ENCODE measurements at places on chromosomes 6 and 20.

DNA sequence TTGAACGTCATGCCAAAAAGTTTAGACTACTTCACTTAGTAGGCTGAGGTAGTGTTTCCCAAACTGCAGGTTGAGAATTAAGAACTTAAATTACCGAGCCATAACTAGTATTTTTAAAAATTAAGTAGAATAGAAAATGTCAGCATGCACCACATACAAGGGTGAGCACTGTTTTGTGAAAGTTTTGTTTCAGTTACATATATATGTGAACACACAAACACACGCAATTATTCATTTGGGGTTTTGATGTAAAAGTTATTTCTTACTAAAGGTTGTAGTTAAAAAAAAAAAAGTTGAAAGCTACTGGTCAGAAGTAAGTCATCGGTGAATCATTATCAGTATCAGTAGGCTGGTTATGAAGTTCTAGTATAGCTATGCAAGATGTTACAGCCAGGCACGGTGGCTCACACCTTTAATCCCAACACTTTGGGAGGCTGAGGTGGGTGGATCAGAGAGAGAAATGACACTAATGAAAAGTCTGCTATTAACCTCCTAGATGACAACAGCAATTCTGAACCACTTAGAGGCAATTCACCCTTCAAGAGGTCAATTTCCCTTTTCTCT, 24.1 kb downstream of the FASTKD5 start:
- no peak for DNase-seq

GRCh38 chr6:140559458-140559857, 1185.0 kb upstream of the CITED2 start:
- DNase-seq, result no peak

DNA sequence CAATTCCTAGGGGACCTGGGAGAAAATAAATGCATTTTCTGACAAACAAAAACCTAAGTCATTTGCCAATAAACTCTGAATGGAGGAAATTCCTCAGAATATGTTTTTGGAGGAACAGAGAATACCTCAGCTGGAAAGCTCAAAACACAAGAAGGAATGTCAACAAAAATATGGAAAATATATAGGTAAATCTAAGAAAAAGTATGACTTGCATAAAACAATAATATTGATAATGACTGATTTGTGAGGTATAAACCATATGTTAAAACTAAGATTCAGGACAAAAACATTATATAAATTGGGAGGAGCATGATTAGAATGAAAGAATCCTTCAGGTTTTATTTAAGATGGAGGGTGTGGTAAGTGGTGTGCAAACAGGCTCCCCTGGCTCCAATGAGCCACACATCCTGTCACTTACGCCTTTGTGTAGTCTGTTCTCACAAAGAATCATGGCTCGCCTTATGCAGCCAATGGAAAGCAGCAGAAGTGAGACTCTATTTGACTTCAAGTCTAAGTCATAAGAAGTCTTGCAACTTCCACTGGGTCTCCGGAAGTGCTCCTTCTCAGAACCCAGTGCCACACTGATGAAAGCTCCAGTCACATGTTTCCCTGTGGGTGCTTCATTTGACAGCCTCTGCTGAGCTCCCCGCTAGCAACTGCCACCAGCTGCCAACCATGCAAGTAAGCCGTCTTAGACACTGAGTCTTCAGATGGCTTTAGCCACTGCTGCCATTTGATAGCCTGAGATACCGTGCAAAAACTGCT, 8.1 kb downstream of the CFAP61 start:
- DNase-seq, result no peak

GRCh38 chr6:44327096-44327495, 13.9 kb upstream of the AARS2 start:
- no peak for DNase-seq

- DNase-seq, result peak; percentile 90
Measured at GRCh38 chr6:30719791-30720737, at the start of gene TUBB. Gene TUBB (plus strand): TSS chr6:30720352. CDS start chr6:30720507, 155 bp downstream.

DNA sequence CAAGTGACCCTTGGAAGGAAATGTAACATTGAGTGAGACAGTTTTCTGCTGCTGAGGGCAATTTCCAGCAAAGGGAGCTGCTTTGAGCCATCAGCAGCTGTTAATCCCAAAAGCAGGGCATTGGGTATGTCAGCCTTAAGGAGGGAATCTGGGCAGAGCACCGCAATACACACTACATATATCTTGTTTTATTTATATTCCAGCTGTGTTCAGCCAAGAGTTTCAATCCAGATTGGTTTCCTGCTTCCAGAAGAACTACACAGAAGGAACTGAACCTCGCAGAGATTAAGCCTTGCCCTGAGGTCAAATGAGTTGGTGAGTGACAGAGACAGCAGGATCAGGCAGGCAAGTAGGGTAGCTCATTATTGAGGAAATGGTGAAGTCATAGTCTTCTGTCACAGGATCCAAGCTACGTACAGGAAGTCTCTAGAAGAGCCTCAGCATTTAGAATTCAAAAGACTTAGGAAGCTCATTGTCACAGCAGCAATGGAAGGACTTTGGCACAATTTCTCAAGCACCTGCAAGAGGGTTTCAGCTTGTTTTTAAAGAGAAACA, 109.9 kb upstream of the HEY2 start:
- no peak for DNase-seq

DNA sequence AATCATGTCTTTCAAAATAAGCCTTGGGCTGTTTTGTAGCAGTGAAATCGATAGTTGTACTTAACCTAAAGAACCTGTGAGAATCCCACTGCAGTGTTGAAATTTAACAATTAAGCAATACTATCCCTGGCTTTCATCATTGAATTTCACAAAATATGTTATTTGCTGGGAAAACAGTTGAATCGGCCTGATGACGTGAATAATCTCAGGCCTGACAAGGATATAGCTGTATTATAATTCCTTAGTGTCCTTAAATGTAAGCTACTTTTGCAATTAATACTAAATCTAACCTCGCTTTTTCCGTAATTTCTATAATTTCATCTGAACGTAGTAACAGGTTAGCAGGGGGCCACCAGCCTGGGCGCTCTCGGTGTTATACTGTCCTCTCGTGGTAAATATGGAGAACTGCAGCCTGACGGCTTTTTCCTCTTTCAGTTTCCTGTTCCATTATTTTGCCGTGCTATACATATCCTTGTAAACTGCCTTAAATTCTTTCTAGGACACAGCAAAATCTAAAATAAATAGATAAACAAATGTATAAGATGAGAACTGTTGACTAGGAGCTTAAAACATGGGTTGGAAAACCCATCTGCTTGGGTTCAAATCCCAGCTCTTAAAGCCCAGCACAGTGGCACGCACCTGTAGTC, 24.0 kb downstream of the MTFR2 start:
- peak; percentile 14 for DNase-seq

DNA sequence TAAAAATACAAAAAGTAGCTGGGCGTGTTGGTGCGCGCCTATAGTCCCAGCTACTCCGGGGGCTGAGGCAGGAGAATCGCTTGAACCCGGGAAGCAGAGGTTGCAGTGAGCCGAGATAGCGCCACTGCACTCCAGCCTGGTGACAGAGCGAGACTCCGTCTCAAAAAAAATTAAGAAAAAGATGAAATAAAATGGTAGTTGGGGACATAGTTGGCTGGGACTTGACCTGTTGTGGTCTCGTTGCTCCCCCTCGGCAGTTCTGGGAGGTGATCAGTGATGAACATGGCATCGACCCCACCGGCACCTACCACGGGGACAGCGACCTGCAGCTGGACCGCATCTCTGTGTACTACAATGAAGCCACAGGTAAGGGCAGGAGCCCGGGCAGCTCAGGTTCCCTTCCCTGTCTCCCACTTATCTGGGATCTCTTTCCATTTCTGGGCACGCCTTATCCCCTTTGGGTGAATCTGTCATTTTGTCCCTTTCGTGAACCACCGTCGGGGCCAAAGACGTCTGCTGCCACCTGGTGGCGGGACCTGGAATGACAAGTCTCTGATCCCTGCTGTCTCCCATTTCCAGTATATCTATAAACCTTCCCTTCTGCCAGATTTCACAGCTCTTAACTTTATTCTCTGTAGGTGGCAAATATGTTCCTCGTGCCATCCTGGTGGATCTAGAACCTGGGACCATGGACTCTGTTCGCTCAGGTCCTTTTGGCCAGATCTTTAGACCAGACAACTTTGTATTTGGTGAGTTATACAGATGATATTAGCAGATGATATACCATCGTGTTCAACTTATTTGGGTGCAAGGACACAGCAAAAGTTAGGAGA, 2.3 kb downstream of the TUBB start:
- no peak for DNase-seq

DNA sequence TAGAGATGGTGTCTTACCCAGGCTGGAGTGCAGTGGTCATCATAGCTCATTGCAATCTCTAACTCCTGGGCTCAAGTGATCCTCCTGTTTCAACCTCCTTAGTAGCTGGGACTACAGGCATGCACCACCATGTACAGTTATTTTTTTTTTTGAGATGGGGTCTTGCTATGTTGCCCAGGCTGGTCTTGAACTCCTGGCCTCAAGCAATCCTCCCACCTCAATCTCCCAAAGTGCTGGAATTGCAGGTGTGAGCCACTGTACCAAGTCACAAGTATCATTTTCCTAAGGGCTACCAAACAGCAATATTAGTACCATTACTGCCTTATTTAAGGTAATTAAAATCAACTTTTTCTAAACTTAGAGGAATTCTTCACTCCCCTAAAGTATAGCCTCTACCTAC, 49.4 kb downstream of the BACH2 start:
- no peak for DNase-seq

DNA sequence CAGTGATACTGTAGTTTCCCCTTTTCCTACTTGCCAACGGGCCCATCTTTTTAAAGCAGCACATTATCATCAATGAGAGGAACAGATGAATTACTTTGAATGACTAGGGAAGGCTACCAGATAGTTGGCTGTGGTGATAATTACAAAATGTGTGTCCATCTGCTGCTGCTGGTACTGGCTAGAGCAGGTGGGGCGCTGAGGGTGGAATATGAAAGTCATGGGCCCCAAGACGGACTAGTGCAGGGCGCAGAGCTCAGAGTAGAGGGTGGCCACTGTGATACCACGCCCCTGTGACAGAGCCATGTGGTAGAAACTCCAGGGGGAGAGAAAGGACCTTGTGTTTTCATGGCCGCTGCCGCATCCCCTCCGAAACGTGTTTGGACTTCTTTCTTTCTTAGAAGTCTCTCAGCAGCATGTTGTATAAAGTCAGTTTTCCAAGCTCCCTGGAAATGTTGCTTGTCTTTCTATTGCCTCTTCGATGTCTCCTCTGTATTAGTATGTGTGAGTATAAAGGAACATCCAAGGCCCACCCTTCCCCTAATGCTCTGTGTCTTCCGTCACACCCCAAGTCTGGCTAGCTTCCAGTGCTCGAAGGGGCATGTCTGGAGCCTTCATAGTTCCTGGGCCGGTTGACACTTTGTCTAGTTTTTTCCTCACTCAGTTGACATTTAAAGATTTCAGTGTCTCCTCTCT, 88.1 kb downstream of the PPP1R14C start:
- no peak for DNase-seq

- DNase-seq, result no peak
Measured at GRCh38 chr6:50922579-50923525, 104.2 kb downstream of the TFAP2B start.
